Right renal cortex interstitium (tissue), 3 donors: ENCODE measurements at places on chromosomes 3 and 15.

GRCh38 chr3:61173676-61174075 is 77.6 kb downstream of the FHIT start:
- DNase-seq: no peak

DNA sequence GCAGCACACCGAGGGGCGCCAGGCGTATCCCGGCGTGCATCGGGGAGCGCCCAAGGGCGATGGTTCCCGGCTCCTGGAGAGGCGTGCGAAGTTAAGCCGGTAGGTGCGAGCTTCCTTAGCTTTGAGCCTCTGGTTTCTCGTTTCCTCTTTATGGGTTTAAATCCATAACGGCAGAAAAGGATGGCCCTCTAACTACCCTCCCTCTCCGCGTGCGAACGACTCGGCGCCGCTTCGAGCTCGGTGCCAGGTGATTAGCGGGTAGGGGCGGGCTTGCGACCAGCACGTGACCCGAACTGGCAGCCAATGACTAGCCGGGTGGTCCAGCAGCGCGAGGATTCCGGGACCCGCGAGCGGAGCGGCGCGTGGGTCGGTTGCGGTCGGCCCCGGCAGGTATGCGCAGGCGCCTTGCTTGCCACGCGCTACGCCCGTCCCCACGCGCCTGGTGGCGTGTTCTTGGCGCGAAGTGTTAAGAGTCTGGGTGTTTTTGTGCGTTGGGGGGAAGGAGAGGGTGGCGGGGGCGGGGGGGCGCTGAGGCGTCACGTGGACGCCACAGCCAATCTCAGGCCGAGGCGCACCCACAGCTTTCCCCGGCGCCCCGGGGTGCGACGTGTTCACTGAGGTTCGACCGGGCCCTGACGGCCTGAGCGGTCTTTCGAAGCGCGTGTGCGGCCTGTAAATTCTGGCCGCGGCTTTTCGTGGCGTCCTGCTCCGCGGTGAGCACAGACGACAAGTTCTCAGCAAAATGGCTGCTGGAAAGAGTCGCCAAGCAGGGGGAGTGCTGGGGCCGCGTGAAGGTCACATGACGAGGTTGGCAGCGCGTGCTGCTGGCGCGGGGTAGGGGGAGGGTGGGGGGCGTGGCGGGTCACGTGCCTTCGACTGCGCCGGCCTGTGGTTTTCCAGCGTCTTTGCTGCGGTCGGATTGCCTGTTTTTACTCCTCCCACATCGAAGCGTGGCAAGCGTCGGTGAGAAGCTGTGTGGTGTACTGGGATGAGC is 38.7 kb upstream of the MGA start:
- peak; percentile 70 for DNase-seq

DNA sequence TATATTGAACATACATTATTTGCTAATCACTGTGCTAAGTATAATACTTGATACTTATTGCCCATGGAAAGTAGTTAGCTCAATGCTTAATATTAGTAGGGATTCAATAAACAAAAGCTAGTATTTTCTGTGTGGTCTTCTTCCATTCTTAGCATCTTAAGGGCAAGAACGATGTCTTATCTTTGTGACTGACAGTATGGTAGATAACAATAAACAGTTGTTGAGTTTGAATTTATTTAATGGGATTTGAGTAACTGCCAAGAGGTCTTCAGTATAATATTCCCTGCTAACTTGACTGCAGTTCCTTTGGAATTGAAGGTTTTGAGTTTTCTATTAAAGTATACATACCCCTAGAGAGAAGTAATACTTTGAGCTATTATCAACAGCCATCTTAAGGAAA is 70.1 kb downstream of the ZNF609 start:
- no peak for DNase-seq

DNA sequence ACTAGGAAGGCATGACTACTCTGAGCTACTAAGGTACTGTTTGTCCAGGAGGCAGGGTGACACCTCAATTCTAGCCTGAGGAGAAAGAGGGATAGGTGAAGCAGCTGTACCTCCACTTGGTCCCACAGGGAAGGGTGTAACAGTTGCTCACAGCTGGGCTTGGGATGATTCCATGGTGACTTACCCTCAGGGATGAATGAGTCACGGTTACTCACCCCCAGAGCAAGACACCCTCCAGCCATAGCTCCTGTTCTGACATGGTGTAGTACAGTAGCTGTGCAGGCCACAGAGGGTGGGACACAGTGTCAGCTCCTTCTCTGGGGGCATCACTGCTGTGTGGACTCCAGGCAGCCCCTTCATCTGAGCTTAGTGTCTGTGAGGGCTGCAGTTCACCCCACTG is 868.6 kb upstream of the SEMA6D start:
- no peak for DNase-seq

- no peak for DNase-seq
Measured at GRCh38 chr15:25545017-25545416, 106.2 kb upstream of the UBE3A start.

- no peak for DNase-seq
Measured at GRCh38 chr15:51323749-51324148, 14.6 kb downstream of the CYP19A1 start.

DNA sequence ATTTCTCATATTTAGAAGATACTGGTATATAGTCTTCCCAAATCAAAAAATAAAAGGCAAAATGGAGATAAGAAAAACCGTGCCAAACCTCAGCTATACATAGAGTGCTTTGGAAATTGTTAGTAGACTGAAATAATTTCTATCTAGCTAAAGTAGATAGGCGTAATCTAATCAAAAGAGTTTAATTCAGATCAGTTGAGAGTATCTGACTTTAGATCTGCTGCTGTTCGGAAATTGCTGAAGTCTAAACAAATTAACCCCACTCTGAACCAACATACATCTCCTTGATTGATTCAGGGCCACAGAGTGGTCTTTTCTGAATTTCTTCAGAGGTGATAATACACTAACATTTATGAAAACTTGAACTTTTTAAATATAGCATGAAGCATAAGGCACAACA is 40.1 kb downstream of the MAP3K13 start:
- DNase-seq: no peak

GRCh38 chr3:32794487-32795308 is 23.1 kb upstream of the TRIM71 start:
- DNase-seq: no peak

- no peak for DNase-seq
Measured at GRCh38 chr3:14988988-14989394, 41.6 kb downstream of the NR2C2 start.

- no peak for DNase-seq
Measured at GRCh38 chr3:84825817-84826216, 133.0 kb upstream of the CADM2 start.
